ENCODE measurements at places on chromosomes 3 and 15.

DNA sequence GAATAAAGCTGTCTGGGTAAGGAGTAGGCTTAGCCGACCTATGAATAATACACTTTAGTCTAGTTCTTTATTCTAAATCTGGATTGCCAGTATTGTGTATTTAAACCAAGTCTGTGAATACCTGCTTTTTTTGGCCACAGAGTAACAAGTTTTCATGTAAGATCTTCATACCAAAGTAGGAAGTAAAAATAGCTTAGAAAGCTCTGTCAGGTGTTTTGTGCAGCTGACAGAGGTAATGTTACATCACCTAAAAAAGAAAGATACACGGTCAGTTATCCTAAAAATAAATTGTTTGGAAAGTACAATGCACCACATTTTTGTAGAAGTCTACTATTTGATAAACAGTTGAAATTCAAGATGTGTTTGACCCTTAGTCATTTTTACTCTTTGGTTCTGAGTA lies 16.5 kb downstream of the CALML4 start:
- DNase-seq, result no peak

- DNase-seq, result no peak
Measured at GRCh38 chr3:111882799-111883198, 23.7 kb downstream of the PHLDB2 start.

- no peak for DNase-seq
Measured at GRCh38 chr3:128804811-128805155, 74.6 kb upstream of the ACAD9 start.

GRCh38 chr15:65558336-65558735 lies 28.1 kb downstream of the HACD3 start:
- DNase-seq, result no peak

- no peak for DNase-seq
Measured at GRCh38 chr3:99475229-99475628, 163.2 kb upstream of the COL8A1 start.

DNA sequence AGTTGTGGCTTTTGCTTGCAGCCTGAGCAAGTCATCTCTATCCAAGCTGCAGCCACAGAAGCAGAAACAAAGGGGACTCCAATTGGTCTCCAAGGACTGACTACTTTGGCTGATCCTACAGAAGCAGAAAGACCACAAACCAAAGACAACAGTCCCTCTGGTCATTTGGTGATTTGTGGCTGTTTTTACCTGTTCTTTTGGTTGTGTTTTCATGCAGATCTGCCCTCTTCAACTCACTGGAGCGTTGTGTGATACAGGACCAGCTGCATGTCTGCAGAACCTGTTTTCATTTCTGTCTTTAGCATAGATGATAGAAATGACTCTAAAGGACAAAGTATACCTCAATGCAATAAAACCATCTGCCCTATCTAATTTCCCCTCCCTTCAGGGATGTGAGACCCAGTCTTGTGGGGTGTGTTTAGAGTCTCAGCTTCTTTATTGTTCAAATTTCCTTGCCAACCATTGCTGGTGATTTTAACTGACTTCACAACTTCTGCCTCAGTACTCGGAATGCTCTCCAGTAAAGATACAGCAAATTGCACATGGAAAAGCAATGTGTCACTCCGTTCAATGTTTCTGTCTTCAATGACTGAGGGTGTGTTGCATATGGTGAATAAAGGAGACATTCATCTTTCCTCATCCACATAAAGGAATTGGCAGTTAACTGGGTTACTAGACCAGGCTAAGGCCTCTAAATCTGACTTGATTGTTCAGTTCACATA lies 48.9 kb upstream of the SLC7A14 start:
- DNase-seq, result no peak

DNA sequence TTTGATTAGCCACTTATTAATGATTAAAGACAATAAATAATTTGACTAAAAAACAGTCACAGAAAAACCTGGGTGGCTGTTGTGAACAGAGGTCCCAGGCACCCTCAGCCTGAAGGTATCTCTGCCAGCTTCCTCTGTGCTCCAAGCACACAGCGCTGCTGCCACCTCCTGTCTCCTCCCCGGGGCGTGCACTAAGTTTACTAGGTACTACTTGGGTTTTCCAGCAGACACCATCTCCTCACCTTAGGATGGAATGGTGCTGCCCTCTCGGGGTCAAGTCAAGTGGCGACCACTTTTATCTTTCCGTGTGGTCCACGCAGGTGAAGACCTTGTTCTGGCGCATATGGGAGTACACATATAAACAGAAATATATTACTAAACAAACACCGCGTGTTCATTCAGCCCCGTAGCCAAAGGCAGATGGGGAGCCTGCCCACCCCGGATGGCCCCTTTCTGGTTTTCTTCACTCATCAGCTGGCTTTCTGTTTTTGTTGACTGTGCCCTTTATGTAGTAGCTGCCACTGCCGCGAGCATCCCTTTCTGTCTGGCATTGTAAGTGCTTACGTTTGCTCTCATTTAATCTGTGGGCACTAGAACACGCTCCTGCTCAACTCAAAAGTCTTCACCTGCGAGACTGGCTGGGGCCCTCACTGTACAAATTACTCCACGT lies 128.0 kb downstream of the LRIG1 start:
- DNase-seq, result no peak

DNA sequence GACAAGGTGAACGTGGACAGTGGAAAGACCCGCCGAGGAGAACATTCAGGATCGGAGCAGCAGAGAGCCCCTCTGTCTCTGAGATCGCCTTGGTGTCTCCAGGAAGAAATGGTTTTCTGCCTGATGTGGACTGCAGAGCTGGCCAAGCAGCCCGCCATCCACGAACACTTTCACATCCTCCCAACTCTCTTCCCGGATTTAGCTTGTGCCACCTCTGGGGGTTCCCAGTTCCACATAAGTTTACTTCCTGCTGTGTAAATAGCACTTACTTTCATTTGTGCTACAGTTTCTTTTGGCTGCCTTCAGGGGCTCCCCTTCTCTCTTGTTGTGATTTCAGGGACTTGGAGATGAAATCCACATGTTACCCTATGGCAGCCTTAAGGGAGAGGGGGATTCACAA lies 48.4 kb downstream of the SEMA5B start:
- no peak for DNase-seq

DNA sequence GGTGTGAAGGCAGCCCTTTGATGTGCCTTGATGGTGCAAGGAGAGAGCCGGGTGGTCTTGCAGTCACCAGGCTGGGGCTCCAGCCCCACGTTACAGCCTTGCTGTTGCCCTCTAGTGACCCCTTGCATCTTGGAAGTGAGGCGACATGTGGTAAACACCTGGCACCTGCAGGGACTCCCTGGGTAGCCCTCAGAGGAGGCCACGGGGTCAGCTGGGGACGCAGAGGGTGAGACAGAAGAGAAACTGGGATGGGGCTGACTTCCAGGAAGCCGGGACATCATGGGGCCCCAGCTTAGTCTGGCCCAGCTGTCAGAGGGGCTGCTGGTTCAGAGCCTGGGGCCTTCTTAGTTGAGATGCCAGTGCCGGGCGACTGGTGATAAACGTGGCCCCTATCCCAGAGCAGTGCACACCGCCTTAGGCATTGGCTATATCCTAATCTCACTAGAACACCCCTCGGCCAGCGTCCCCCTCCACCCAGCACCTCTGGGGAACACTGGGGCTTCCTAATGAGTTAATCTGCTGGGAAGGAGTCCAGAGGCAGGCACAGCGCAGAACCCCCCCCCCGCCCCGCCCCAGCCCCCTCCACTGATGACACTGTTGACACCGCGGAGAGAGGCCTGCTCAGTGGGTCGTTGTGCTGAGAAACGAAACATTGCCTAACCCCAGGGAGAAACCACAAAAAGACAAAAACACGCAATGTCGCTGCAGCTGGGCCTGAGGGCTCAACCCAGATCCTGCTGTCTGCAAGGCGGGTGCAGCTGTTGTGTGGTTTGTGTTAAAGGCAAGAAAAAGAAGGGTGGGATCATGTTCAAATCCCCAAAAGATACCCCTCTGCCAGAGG lies 60.5 kb upstream of the KLF13 start:
- DNase-seq, result peak; percentile 61

- DNase-seq, result no peak
Measured at GRCh38 chr15:60964527-60964926, 264.6 kb downstream of the RORA start.

DNA sequence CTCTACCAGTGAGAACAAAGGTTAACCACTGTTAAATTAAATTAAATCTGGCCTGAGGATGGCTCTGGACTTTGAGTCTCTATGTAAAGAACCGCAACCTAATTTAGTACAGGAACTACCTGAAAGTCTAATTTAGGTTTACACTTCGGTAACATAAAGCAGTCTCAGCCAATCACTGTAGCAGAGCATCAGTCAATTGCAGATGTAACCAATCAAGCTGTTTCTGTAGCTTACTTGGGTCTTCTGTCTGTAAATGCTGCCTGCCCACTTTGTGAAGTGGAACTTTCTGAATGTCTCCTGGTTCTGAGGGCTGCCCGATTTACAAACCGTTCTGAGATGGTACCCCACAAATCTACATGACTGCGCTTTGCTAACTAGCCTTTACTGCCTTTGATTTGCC lies 39.1 kb upstream of the RASGRP1 start:
- no peak for DNase-seq

DNA sequence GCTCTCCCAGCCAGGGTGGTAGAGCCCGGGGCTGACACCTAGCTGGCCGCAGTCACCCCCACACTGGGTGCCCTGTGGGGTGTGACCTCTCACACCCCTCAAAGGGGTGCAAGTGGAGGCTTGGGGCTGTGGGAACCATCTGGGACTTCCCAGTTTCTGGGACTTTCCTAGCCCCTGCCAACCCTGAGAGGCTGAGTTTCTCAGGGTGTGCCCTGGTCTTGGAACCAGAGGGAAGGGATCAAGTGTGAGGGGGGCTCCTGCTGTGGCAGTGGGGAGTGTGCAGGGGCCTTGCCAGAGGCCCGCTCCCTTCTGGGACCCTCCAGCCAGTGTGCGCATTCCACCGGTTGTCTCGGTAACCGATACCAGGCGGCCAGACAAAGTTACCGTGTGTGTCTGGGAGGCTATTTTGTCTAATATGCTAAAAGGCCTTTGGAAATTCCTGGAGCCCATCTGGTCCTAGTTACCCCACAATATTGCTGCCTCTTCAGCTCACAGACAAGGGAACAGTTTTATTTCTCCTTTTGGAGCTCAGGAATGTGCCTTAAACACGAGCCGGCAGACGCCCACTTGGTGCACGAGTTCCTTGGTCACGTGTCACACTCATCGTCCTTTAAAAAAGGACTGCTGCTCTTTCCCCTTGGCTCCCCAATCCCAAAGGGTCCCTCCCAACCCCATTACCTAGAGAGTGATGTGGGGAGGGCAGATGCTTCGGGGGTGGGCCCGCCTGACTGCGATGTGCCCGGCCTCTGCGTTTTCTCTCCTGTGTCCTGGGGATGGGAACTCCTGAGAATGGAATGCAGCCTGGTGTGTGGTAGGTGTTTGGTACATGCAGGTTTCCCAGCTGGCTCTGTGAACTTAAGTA lies 33.2 kb downstream of the HDAC11 start:
- DNase-seq, result no peak

DNA sequence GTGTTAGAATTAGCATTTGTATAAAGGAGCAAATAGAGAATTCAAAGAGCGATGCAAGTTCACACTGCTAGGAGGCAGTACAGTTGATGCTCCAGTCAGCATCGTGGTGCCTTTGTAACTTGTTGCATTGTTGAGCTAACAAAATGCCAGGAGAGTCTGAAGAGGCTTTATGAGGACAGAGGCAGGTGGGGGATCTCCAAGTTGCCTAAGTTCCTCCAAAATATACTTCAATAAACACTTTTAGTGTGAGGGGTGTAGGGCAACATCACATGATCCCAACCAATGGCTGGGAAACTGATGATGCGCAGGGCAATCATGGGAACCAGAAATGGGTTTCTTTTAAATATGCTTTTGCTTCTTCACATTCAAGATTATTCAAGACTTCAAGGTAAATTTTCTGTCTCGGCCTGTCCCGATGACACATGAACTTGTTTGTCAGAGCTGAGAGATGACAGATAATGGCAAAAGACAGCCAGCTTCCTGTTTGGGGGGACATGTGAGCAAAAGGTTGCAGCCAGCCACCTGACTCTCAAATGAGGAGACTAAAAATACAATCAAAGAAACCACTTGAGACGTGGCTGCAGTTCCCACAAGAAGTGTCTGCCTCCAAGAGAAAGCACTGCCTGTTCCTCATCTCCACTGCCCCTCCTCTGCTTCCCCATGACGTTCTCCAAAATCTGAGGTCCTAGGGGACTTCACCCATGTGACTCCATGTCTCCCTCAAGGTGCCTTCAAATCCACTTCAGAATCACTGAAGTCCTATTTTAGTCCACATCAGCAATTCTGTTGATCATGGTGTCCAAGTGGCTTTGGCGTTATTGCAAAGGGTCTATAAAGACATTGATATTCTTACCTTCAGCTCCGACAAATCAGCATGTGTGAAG lies 39.3 kb downstream of the KLHL6 start:
- DNase-seq, result peak; percentile 37

- no peak for DNase-seq
Measured at GRCh38 chr3:121481106-121481880, 64.5 kb downstream of the POLQ start.

DNA sequence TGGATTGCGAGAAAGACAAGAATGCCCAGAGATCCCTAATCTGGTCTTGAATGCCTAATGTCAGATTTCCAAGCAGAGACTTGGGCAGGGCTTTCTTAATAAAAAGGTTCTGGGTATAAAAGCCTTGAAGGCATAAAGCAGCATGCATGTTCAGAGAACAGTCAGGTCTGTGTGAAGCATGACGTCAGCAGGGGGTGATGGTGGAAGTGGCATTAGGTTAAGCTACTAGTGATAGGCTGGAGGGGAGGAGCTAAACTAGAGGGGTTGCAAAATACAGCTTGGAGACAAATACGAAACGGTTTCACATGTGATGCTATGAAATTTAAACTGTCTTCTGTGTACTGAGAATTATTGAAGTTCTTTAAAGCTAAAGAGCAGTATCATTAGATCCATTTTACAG lies 125.6 kb downstream of the VPS8 start:
- DNase-seq, result no peak

DNA sequence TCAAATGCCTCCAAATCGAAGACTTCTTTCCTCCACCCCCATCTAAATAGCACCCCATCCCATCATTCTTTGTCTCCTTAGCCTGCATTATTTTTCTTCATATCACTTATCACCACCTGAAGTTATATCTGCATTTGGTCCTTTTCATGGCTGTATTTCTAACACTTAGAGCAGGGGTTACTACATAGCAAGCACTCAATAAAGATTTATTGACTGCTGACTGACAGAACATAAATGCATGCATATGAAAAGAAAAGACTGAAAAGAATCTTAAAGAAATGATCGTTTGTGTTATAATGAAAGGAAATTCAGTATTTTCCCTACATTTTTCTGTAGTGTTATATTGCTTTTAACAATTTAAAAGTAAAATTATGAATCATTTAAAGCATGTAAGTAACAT lies 1.4 kb downstream of the LRRC31 start:
- DNase-seq, result no peak

DNA sequence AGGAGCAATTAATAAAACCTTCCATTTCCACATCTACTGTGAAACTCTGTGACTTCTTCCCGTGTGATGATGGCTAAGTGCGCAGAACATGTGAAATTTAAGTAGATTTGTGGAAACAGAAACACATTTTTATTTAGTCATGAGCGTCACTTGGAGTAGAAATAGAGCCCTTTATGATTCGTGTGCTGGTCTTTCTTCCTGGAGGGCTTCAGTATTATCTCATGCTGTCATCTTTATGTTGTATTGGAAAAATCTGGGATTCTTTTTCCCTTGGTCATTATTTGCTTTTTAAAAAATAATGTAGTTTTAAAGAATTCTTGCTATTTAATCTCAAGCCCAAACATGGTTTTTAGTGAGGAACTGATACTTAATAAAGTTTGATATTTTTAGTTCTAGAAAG lies 284.0 kb upstream of the CTDSPL start:
- no peak for DNase-seq

Measured in activated T-cell treated with anti-CD3 and anti-CD28 coated beads for 24 hours (primary cell).